SW 1271 (cell line): ENCODE measurements at places on chromosomes 7 and 10.

DNA sequence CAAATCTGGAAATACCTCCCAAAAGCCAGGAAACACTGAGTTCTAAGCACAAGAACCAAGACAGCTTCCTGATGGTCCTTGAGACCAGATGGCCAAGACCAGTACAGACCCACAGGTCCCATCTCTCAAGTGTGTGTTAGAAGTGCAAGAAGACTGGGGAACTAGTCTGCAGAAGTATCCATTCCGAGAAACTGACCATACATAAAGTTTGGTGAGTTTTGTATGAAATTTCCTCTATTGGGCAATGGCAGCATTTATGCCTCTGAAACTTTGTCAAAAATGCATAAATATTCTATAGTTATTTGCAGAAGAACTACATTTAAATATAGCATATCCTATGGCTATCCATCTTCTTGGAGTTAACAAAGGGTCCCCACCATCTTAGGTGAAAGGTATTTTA, 137.5 kb downstream of the LRRN3 start:
- no peak for DNase-seq

DNA sequence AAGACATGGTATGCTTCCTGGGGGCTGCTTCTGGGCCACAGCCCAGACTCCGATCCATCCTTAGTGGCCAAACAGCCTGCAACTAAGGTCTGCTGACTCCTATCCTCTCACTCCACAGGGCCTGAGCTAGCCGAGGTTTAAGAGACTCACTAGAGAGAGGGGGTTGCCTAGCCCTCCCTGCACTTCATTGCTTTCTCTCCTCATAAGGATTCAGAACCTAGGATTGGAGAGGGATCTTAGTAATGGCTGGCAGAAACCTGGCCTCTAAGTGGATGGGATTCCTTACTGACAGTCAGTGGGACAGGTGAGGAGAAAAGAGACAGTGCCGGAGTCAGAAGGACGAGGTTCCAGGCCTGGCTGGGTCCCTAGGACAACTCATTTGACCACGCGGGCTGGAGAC, 8.2 kb upstream of the DDIT4 start:
- no peak for DNase-seq

DNA sequence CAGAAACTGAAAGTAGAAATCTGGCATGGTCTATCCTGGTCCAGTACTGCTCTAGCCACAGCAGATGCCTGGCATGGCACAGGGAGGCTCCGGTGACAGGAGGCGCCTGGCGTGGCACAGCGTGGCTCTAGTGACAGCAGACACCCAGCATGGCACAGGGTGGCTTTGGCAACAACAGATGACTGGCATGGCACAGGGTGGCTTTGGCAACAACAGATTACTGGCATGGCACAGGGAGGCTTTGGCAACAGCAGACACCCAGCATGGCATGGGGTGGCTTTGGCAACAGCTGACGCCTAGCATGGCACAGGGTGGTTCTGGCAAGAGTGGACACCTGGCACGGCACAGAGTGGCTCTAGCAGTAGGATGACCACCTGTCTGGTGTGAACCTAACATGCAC, 480.5 kb upstream of the FOXK1 start:
- DNase-seq: no peak

DNA sequence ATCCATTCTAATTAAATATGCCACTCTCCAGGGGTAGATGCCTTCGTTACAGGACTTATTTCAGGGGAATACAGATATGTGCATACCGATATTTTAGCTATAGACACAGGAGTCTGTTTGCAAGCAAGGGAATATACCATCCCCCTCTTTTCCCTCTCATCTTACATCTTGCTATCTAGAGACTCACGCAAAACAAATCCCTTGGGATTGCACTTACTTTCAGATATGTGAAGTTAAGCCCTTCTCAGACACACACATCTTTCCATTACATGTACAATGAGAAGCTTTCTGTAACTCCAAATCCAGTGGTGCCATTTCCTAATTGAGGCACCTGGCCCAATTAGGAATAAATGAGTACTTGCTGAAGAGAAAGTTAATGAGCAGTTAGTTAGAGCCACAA, 250.4 kb upstream of the FZD8 start:
- no peak for DNase-seq

GRCh38 chr10:71079761-71080380, 132.5 kb upstream of the UNC5B start:
- DNase-seq: no peak

DNA sequence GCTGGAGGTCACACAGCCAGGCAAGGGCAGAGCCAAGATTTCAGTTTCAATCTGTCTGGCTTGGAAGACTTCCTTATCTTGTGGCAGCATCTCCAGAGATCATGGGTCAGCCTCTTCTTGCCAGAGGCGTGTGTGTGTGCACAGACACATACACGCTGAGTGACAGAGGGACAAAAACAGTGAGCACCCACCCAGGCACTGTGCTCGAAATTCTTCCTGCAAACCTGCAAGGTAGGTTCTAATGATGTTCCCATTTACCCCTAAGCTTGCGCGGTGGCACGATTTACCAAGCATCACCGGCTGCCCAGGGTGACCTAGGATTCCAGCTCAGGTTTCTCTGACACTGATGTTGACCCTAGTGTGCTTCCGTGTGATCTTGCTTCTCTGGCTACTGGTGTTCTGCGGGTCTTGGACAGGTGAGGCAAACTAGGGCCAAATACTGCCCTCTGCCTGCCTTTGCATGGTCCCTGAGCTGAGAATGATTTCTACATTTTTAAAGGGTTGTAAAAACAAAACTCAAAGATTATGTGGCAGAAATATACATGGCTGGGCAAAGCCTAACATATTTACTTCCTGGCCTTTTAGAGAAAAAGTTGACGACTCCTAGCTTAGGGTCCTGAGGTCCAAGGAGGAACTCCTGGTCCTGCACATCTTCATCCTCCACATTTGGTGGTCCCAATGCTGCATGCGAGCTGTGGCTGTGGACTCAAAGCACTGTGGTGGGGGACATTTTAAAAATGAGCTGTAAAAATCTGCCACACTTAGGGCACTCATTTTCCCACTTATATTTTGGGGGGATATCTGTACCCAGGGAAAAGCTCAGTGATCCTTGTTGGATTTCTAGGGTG, 268.5 kb downstream of the RPS24 start:
- DNase-seq: no peak

GRCh38 chr10:70834021-70834420, 18.3 kb downstream of the SGPL1 start:
- DNase-seq: no peak

- DNase-seq: no peak
Observed at GRCh38 chr10:122525788-122526187, 34.8 kb upstream of the DMBT1 start.

- DNase-seq: no peak
Observed at GRCh38 chr7:74231232-74231590, 21.4 kb downstream of the LAT2 start.

DNA sequence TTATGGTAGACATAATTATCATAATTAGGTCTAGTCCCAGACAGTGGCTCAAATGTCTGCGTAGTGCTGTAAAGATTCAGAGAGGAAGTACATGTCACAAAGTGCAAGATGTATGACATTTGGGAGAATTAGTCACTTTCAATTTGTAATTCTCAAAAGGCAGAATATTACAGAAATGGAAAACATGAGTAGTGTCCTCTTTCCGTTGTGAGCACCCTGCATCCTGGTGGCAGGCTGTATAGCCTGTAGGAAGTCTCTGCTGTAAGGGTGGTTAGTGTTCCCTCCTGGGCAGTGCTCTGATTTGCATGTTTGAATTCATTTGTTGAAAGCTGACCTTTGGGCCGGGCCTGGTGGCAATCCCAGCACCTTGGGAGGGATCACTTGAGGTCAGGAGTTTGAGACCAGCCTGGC, 17.0 kb downstream of the CDK14 start:
- DNase-seq: no peak

GRCh38 chr7:84176716-84177115, 17.9 kb downstream of the SEMA3A start:
- no peak for DNase-seq

DNA sequence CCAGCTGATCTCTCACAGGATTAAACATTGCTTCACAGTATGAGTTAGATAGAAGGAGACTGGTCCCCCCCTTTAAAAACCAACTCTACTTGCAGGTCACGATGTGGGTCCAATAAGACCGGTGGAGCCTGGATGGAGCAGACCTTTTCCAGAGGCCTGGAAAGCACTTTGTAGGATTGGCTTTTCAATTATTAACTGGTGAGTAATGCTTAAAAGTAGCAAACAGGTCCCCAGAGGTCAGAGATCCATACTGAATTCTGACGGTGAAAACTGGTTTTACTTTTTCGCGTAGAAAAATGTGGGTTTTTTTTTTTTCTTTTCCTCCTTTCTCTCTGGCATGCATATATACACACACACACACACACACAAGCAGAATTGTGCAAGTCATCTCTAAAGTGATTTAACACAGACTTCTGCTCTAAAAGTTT, 74.9 kb upstream of the OGDHL start:
- DNase-seq: no peak

DNA sequence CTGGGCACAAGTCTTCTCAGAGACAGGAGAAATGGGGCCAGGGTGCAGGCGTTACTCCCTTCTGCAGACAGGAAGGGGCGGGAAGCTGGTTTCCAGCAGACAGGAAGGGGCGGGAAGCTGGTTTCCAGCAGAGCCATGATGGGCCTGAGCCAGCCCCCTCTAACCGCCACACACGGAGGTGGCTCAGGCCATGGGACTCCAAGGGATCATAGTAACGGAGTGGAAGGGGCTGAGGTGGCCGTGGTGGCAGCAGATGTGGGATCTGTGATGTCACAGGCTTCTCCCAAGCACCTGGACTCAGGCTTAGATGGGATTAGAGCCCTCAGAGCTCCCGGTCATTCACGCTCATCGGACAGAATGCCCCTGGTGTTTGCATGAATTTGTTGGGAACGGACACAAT, 177.8 kb downstream of the USP6NL start:
- no peak for DNase-seq

- no peak for DNase-seq
Observed at GRCh38 chr7:76202666-76203030, 952 bp downstream of the SRRM3 start.

- no peak for DNase-seq
Observed at GRCh38 chr7:124349443-124349842, 316.6 kb upstream of the TMEM229A start.
